ENCODE measurements at places on chromosomes 7 and 10. TPM values are rescaled to one million over a fixed set of nuclear protein-coding genes. Genes with fewer than 3 reads are reported as not detected.

PROSER2 gene
- total RNA-seq, result 2.3 TPM

BMPR1A gene
- total RNA-seq, result 39.7 TPM

UNC5B gene
- 39.1 TPM for total RNA-seq

GBX1 gene
- not detected for total RNA-seq

GCK gene
- 1.6 TPM for total RNA-seq

GIMAP2 gene
- total RNA-seq, result 0.60 TPM

CHN2 gene
- 2.2 TPM for total RNA-seq

ZNF488 gene
- not detected for total RNA-seq

NPY4R2 gene
- 0.12 TPM for total RNA-seq

INTS1 gene
- total RNA-seq, result 31.7 TPM

OPN4 gene
- total RNA-seq, result not detected

CDNF gene
- total RNA-seq, result 0.35 TPM

SLC29A4 gene
- 4.3 TPM for total RNA-seq

BLNK gene
- not detected for total RNA-seq

LRRC61 gene
- total RNA-seq, result not detected

ADCY1 gene
- 2.3 TPM for total RNA-seq

STYXL1 gene
- total RNA-seq, result 29.4 TPM

HOXA2 gene
- total RNA-seq, result not detected

PCDH15 gene
- total RNA-seq, result not detected

SNX13 gene
- total RNA-seq, result 33.1 TPM

EPC1 gene
- total RNA-seq, result 32.9 TPM

RET gene
- total RNA-seq, result not detected

PPP1R17 gene
- not detected for total RNA-seq

SLC13A4 gene
- 0.08 TPM for total RNA-seq

FGFBP3 gene
- 0.23 TPM for total RNA-seq

ATG9B gene
- not detected for total RNA-seq

SEC31B gene
- 1.4 TPM for total RNA-seq

SAMD9 gene
- total RNA-seq, result 12.1 TPM

CRYGN gene
- total RNA-seq, result not detected

Data from smooth muscle cell of the coronary artery (primary cell).